ENCODE measurements at places on chromosomes 11 and 22.

- no peak for DNase-seq
These were observed 11.1 kb upstream of the LDLRAD3 start for GRCh38 chr11:35932681-35933319.

GRCh38 chr22:29260601-29261315, 7.0 kb downstream of the RHBDD3 start:
- no peak for DNase-seq

DNA sequence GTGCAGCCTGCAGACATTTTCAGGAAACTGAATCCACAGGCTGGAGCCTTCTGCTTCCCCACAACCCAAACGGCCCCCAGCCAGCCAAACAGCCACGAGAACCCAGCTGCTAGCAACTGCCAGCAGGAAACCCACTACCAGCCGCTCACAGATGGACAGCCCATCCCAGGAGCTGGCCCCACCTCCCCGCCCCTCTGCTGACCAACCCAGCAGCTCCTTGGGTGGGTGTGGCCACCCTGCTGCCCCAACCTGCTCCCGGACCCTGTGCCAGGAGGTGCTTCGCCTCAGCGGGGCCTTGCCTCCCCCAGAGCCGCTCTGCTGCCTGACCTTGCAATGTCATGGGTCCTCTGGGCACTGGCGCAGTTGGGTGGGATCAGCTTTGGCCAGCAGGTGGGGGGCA, 8.2 kb upstream of the CCDC188 start:
- DNase-seq: no peak

DNA sequence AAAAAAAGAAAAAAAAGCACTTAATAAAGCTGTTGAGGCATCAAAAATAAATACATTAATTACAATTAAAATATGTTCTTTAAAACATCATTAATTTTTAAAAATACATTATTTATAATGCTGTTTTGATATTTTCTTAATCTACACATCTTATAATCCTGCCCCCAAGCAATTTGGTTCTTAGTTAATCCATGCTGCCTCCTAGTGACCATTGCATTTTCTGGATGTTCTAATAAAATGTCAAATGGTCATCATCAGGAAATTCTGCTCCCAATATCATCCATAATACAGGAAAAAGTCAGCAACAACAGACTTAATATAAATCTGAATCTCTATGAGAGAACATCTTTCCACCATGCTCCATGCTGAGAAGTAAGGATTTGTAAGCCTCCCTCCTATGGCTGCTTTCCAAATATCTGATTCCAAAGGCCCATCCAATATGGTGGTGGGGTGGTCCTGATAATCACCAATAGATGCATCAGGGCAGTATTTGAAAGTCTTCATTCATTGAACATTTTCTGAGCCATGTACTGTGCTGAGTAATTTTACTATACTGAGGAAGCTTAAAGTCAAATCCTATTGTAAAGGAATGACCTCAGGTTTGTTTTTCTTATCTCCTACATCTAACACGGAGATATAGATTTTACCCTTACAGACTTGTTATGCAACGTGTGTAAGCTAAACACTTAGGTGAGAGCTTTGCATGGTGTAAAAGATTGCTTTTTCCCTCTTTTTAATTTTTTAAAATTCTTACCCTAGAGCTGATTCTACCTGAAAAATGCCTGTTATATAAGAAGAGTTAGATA, 124.7 kb upstream of the BMAL1 start:
- no peak for DNase-seq

DNA sequence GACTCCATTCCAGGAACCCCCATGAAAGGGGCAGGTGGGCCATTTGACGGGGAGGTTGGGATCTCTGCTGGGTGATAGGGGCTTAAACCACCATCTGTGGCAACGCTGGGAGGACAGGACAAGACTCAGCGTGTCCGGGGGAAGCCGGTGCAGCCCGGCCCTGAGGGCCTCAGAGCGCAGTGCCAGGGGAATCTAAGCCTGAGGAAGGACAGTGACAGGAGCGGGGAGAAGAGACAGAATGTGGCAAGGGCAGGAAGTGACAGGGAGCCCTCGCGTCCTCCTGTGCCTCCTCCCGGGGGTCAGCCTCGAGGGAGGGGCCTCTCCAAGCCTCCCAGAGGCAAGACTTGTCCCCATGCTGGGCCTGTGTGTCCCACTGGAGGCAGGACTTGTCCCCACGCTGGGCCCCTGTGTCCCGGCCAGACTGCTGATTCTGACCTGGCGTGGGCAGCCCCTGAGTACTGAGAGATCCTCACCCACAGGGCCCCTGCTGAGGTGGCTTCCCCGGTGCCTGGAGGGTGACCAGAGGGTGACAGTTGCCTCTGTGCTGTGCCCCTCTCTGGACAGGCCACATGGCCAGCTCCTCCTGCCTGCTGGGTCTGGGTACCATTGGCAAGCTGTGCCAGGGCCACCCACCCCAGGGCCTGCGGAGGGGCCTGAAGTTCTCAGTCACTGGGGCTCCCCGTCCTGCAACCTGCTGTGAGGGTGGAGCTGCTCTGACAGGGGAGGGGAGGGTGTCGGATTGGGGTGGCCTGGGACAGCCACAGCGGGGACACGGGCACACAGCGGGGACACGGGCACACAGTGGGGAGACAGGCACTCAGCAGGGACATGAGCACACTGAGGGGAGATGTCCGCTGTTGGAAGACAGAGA, 676.2 kb downstream of the BRD1 start:
- DNase-seq: no peak

GRCh38 chr11:69497221-69497787, 15.8 kb downstream of the LINC01488 start:
- DNase-seq: no peak

DNA sequence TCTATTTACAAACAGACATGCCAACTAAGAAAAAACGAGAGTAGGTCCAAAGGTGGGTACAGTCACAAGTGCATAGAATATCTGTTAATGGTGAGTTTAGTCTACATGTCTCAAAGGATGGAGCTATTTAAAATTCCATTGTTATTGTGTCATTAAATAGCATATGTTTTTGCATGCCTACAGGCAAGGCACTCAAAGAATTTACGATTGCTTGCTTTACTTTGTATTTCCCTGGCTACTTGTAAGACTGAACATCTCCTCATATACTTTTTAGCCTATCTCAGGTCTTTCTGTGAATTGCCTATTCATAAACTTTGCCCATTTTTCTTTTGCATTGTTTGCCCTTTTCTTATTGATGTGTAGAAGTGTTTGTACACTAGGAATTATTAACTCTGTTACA, 39.7 kb downstream of the DEUP1 start:
- DNase-seq: no peak

GRCh38 chr11:103800406-103801114, 235.9 kb upstream of the DDI1 start:
- DNase-seq: no peak

DNA sequence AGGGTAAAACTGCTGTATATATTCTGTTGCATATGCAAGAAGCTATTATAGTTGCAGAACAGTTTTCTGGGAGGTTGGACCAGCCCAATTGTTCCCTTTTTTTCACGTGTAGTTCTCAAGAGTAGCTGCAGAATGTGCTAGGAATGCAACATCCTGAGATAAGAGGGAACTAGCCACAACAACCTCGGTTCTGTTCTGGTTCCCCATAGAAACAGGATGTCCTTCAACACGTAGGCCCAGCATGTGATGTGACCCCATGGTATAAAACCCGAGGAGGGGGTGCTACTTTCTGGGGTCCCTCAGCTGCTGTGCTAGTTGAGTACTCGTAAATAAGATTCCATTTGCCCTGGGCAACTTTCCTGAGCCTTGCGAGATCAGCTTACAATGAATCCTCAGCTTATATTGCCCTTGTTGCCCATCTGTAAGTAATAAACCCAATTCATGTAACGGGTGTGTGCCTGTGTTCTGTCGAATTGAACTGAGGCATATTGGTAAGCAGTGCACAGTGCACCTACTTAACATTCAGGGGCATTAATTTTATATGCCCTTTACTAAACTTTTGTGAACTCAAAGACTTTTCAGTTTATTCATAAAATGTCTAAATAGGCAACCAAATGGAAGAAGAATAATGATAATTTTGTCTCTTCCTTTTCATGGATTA, 23.0 kb upstream of the TRAF6 start:
- no peak for DNase-seq

DNA sequence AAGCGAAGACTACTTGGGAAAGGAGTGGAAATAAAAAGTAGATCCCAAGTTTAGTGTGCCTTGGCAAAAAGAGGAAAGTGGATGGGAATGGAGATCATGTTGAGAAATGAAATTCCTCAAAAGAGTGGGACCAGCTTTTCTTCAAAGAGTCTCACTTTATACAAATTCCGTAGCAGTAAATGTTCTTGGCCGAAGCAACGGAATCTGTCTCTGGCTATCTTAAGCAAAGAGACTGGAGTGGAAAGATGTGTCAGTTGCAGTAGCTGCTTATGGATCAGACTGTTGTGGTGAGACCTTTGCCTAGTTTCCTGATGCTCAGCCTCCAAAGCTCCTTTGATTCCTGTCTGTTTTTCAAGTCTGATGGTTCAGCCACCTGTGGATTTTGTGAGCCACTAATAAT, 73.6 kb downstream of the CSTPP1 start:
- no peak for DNase-seq

- no peak for DNase-seq
These were observed 301.8 kb downstream of the NTM start for GRCh38 chr11:131672191-131672590.

DNA sequence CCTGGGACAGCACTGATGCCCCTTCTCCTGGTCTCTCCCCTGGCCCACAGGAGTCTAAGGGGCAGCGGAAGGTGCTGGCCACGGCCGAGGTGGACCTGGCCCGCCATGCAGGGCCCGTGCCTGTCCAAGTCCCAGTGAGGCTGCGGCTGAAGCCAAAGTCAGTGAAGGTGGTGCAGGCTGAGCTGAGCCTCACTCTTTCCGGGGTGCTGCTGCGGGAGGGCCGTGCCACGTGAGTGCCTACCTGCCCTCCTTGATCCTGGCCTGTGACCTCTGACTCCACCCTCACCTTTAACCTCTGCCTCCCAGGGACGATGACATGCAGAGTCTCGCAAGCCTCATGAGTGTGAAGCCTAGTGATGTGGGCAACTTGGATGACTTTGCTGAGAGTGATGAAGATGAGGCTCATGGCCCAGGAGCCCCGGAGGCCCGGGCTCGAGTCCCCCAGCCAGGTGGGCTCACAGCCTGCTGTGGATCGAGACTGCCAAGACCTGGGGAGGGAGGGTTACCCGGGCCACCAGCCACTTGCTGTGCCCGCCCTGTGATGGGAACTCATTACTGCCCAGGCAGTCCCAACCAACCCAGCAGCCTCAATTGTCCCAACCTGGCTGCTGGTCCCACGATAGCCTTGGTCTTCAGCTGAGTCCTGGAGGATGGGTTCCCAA, 4.3 kb downstream of the EHBP1L1 start:
- no peak for DNase-seq

- no peak for DNase-seq
These were observed 28.5 kb downstream of the MAML2 start for GRCh38 chr11:96314326-96315020.

GRCh38 chr22:31983911-31984656, 39.7 kb downstream of the YWHAH start:
- DNase-seq: no peak

GRCh38 chr22:38300197-38300945, 16.9 kb downstream of the CSNK1E start:
- no peak for DNase-seq

GRCh38 chr11:45250035-45250718, 36.0 kb downstream of the SYT13 start:
- DNase-seq: no peak

GRCh38 chr11:12269104-12269441, 108.3 kb upstream of the PARVA start:
- no peak for DNase-seq

DNA sequence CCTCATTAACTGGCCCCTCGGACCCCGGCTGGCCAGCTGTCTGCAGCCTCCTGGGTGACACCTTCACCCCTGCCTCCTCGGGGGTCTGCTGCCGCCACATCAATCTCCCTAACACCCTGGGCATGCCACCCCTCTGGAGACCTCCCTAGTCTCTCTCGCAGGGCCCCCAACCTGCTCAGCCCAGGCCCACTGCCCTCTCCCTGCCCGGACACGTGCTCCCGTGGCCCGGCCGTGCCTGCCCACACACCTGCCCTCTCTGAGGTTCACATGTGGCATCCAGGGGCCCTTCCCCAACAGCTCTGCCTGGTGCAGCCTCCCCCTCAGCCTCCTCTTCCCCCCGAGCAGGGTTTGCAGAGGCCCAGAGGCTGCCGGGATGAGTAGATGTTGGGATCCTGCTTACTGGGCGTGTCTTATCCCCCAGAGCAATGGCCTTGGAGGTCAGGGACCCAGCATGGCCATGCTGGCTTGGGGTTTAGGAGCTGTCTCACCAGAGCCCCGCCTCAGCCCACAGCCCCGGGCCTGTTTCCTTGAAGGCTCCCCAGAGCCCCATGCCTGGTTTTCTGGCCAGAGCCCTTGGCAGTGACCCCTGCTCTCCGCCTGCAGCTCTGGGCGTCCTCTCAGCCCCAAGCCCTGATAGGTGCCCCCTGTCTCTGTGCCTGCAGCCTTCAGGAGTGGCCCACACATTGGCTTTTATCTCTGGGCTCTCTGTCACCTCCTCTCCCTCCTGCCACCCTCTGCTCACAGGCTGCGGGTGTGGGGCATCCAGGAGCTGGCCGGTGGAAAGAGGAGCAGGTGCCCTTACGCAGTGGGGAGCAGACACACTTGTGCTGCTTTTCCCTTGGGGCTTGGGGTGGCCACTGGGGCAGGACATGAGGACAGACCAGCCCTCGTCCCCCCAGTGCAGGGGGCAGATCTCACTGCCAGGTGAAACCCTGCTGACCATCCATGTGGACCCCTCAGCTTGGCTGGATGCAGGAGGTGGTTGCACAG, 25.7 kb upstream of the SEPTIN5 start:
- no peak for DNase-seq

DNA sequence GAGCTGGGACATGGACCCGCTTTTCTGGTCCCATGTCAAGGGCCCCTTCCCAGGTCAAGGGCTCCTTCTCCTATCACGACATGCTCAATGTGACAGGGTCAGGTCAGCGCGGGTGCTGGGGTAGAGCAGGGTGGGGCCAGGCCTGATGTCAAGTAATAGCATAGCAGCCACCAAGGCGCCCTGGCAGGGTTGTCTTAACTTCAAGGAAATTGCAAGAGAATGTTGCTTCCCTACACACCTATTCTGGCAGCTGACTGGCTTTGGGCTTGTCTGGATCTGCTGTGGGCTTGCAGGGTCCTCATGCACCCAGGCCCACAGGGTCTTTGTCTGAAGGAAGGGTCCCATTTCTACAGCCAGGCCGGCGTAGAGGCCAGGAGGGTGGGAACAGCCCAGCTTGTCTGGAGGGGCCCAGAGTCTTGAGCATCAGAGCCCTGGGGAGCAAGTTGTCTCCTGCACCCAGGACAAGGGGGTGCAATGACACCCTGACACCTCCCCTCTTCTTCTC, 71.4 kb downstream of the BUD13 start:
- DNase-seq: no peak

- no peak for DNase-seq
These were observed 28.5 kb downstream of the IMMP1L start for GRCh38 chr11:31480930-31481329.

DNA sequence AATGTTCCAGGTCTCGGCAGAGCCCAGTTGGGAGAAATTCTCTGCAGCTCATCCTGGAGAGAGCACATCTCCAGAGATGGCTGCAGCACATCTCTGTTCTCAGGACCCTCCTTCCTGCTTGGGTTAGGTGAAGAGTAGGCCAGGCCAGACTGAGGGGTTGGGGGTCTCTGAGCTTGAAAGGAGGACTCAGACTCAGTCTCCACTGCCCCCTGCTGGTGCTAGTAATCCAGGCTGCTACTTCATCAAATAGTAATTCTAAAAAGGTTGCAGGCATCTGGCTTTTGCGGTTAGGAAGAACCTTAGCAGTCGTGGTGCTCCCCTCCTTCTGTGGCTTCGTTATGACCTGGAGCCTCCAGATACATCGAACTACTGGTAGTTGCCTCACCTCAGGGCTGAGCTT, 9.7 kb downstream of the TUB start:
- DNase-seq: no peak

- no peak for DNase-seq
These were observed 10.4 kb downstream of the ANO5 start for GRCh38 chr11:22203281-22203680.
